ENCODE measurements at places on chromosomes 3 and 15. TPM values are rescaled to one million over a fixed set of nuclear protein-coding genes. Genes with fewer than 3 reads are reported as not detected.
A peak's percentile ranks its signal among the peaks of the same experiment; 100 is the strongest.

Gene ITPR1
- 8.9 TPM for total RNA-seq

DNA sequence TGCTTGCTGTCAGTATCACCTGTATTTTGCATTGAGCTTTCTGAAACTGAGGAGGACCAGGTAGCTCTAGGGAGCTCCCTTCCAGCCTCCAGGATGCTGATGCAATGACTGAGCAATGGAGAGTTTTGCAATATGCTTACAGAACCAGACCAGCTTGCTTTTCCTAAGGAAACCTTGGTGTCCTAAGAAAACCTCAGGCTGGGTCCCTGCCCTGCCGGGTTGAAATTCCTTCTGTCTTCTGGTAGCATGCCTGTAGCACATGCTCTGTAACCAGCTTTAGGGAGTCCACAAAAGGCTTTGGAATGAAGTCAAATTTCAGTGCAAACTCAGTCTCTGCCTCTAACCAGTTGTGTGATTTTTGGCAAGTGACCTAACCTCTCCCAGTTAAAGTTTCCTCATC lies 65.8 kb upstream of the GSK3B start:
- DNase-seq, result peak; percentile 85

Gene CKMT1B
- 5.1 TPM for total RNA-seq

- DNase-seq, result no peak
Observed at GRCh38 chr3:176513604-176514003, 683.7 kb downstream of the TBL1XR1 start.

Gene SLC12A8
- 13.6 TPM for total RNA-seq

DNA sequence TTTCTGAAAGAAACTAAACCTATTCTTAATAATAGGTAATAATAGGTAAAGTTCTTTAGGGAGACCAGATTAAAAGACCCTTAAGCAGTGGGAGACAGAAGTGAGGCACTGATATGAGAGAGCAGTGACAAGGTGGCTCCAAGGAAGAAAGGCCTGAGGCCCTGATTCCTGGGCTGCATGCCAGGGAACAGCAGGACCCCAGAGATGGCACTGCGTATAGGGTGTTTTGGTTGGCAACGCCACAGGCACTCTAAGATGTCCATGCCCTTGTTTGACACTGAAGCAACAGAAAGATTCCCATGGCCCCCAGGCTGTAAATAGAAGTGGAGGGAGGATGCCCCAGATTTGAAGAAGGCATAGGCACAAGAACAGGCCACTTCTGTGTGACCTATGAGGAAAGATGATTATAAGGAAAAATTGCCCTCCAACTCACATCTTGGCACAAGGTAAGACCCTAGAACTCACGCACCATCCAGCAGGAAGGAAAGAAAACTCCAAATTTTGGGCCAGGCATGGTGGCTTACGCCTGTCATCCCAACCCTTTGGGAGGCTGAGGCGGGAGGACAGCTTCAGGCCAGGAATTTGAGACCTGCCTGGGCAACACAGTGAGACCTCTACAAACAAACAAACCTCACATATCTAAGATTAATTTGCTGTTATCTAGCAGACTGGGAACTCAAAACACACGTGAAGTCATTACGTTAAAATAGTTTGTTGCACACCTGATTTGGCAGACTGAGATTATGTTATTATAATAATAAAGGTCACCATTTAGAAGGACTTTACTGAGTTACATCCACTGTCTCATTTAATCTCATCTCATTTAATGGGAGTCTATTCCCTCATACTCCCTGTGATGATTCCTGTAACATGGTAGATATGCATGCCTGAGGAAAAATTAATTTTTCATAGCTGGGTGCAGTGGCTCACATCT lies 10.5 kb upstream of the BLM start:
- no peak for DNase-seq

DNA sequence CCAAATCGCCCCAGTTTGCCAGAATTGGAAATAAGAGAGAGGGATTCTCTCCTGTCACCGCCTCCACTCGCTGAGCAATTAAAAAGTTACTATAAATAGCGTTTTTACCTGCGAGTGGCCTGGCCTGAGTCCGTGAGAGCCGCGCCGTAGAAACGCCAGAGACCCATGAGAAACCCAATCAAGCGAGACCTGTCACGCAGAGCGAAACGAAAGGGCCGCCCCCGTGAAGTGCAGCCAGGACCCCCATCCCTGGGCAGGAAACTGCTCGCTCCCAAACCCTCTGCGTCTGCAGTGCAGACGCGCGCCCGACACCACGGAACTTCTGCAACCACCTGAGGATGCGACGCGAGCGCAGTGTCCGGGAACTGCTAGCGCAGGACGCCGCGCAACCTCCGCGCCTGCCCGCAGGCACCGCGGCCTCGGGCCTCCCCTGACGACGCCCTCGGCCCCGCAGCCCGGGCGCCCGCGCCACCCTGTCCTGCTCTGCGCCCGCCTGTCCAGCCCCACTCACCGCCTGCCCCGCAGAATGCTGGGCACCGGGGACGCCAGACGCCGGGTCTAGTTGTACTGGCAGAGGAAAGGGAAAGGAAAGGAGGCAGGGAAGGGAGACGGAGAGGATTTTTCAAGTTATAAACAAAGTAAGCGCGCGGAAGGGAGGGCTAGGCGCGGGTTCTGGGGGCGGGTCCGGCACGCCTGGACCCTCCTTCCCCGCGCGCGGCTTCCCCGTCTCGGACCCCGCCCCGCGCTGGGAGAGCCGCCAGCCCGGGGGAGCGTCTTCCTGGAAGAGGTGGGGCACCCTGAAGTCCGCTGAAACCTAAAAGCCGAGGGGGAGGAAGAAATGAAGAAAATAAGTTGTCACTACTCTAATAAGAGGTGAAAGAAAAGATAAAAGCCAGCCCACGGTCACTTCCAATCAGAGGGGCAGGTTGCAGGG lies at the start of gene PLSCR4:
PLSCR4 (minus strand) TSS at position 657 of the 934 bp plus-strand sequence. CDS start 29,034 bp downstream, outside the sequence.
- DNase-seq, result no peak

DNA sequence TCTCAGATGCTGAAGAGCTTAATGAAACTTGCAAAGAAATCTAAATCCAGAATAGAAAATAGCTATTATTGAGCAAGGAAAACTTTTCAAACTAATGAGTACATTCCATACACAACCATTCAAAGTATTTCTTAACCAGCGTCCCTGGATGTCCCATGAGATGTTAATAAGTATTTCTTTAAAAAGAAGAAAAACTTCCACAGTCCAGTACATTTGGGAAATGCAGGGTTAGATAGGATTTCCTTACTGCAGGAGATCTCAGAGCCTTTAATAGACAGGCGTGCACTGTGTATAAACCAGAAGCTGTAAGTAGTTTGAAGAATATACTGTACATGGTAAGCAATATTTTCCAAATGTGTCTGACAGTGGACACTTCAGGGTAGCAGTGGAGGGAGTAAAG lies 29.6 kb upstream of the BHLHE40 start:
- no peak for DNase-seq

- no peak for DNase-seq
Observed at GRCh38 chr3:194135806-194136518, at the start of gene HES1. TSS of gene HES1 (plus strand) at chr3:194136148. CDS start at chr3:194136381, 233 bp downstream.

Gene GNAT1
- total RNA-seq, result not detected

Gene HYKK
- 3.9 TPM for total RNA-seq

Gene KLF15
- total RNA-seq, result 0.67 TPM

GRCh38 chr3:172186607-172187006 lies 147.2 kb downstream of the FNDC3B start:
- DNase-seq, result no peak

DNA sequence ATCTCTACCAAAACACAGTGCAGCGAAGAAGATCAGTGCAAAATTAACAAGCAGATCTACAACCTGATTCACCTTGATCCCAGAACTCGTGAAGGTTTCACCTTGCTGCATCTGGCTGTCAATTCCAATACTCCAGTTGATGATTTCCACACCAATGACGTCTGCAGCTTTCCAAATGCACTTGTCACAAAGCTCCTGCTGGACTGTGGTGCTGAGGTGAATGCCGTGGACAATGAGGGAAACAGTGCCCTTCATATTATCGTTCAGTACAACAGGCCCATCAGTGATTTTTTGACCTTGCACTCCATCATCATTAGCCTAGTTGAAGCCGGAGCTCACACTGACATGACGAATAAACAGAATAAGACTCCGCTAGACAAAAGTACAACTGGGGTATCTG lies 13.2 kb downstream of the FEM1B start:
- DNase-seq, result no peak

- no peak for DNase-seq
Observed at GRCh38 chr3:380801-381200, 184.2 kb downstream of the CHL1 start.

GRCh38 chr3:8724108-8724752 lies 9.4 kb upstream of the CAV3 start:
- peak; percentile 23 for DNase-seq

DNA sequence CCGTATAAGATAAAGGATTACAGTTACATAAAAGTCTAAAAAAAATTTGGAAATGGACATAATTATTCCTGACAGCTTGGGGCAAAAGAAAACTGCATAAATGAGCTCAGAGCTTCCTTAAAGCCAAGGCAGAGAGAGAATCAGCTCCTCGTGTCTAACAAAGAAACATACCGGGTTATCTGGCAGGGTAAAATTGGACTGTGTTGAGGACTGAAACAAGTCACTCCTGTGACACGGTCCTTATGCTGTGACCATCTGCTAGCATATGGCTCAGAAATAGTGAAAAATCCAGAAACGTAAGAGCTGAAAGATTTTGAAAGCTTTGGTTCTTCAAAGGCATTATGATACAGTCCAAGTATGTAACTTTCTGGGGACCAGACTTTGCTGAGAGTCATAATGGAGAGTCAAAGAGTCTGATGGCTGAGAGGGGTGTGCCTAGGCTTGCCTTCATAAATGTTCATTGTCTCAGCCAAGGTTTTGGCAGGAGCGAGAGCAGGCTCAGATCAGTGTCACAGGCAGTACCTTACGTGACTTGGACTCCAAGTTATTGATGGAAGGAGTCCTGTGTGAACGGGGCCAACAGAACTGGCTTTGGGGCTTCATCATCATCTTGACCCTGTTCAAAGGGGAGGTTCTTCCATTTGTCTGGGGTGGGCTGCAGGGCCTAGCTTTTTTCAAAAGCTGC lies 12.5 kb downstream of the MAP6D1 start:
- DNase-seq, result no peak

Gene ZMYND10
- 1.7 TPM for total RNA-seq

- DNase-seq, result peak; percentile 70
Observed at GRCh38 chr15:80906159-80906766, 83.4 kb downstream of the MESD start.

DNA sequence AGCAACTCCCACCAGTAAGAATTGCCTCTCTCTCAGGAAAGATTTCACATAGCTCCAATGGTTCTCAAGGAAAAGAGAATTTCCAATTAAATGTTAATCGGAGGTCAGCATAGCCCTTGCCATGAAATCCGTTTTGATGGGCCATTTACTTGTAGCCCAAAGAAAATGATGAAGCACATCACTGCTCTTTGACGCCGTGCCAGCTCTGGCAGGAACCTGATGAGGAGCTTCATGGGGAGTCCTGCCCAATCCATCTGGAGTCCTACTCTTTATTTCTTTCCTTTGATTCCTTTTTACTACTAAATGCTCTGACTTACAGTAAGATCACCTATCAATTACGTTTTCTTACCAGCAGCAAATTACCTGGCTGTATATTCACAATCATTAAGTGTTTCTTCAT lies 84.7 kb downstream of the FGF12 start:
- DNase-seq, result no peak

- DNase-seq, result no peak
Observed at GRCh38 chr15:74208496-74208895, 5.9 kb upstream of the STRA6 start.

GRCh38 chr15:41001524-41002214 lies 48.4 kb downstream of the CHAC1 start:
- DNase-seq, result no peak

Measured in kidney epithelial cell (primary cell).